Cardiac septum (tissue), 1 donor: ENCODE measurements at places on chromosomes 3 and 15. TPM values are rescaled to one million over a fixed set of nuclear protein-coding genes. Genes with fewer than 3 reads are reported as not detected.

ATP8B4 gene
- 3.1 TPM for total RNA-seq

EFCAB12 gene
- 0.16 TPM for total RNA-seq

RAB43 gene
- total RNA-seq = 3.4 TPM

C3orf70 gene
- total RNA-seq = 2.2 TPM

CCDC50 gene
- 51.0 TPM for total RNA-seq

SI gene
- total RNA-seq = not detected

KBTBD13 gene
- 3.3 TPM for total RNA-seq

SLC12A1 gene
- not detected for total RNA-seq

SCG5 gene
- total RNA-seq = 0.30 TPM

LINGO1 gene
- 3.0 TPM for total RNA-seq

CDC25A gene
- 0.32 TPM for total RNA-seq

QRICH1 gene
- 54.5 TPM for total RNA-seq
